Neural cell (in vitro differentiated cells): ENCODE measurements at places on chromosomes 7 and 10. TPM values are rescaled to one million over a fixed set of nuclear protein-coding genes. Genes with fewer than 3 reads are reported as not detected.

NACAD gene
- 8.5 and 14.5 TPM in 2 replicates for polyA plus RNA-seq

RET gene
- polyA plus RNA-seq: 1.5 and 1.7 TPM in 2 replicates

TMEM120A gene
- polyA plus RNA-seq: 39.1 and 50.4 TPM in 2 replicates

IGFBP3 gene
- polyA plus RNA-seq: 1.6 and 3.9 TPM in 2 replicates

MLXIPL gene
- polyA plus RNA-seq: 1.8 TPM in 1 of 2 replicates, not detected in the other
